Spleen (tissue), 13 donors: ENCODE measurements at places on chromosomes 5 and 9. TPM values are rescaled to one million over a fixed set of nuclear protein-coding genes. Genes with fewer than 3 reads are reported as not detected.

The MLANA gene
- polyA plus RNA-seq: not detected

The ZNF300 gene
- polyA plus RNA-seq: 3.7 TPM

The PHF24 gene
- polyA plus RNA-seq: 0.24 TPM

DNA sequence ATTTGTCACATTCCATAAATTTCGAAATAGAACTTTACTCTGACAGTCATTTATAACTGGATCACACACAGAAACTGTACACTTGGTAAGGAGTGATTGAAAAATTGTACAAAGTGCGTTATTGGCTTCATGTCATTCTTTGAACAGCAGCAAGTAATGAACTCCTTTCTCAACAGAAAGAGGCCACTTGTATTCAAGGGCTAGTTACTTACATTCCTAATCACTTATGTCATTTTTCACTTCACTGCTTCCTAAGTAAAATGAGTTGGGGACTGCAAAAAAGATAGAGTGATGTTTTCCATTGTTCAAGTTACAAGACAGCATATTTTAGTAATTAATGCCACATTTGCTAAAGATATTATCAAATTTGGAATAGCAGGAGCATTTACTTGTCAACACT, 893.2 kb downstream of the DTWD2 start:
- DNase-seq: no peak

DNA sequence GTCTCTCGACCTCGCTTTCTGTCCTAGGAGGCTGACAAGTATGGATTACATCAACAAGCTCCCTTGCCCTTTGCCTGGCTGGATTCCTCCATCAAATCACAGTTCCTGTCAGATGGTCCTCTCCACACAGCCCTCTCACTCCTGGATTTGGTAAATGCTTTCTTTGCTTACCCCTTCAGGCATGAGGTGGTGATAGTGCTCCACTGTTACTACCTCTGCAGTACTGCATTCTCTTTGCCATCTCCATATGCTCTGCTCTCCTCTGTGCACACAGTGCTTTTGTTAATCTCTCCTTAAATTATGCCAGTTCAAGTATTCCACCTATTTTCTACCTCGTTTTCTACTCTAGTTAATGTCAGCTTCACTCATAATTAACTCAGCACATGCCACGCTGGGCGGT, 279.2 kb downstream of the DMAC1 start:
- no peak for DNase-seq

DNA sequence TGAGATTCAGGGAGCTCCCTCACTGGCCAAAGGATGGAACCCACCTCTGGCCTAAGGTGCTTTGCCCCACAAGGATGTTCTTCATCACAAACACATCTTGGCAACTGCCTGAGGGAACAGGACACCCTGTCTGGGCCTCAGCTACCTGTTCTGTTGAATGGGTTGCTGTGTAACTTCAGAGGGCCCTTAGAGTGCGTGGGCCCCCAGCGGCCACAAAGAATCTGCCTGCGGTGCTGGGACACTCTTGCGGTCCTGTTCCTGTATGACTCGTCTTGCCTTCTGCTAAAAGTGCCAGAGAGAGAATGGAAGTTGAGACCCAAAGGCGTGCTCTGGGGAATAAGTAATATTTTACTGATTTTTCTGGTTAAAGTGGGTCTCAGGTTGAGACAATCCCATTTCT, 14.1 kb upstream of the RPL26L1 start:
- peak; percentile 45 for DNase-seq
